Stimulated activated CD8-positive, alpha-beta memory T cell treated with anti-CD3 and anti-CD28 coated beads, Interleukin-15, amount 100 ng/mL, for 4 hours (primary cell): ENCODE measurements at places on chromosomes 2 and 18.
A peak's percentile ranks its signal among the peaks of the same experiment; 100 is the strongest.

DNA sequence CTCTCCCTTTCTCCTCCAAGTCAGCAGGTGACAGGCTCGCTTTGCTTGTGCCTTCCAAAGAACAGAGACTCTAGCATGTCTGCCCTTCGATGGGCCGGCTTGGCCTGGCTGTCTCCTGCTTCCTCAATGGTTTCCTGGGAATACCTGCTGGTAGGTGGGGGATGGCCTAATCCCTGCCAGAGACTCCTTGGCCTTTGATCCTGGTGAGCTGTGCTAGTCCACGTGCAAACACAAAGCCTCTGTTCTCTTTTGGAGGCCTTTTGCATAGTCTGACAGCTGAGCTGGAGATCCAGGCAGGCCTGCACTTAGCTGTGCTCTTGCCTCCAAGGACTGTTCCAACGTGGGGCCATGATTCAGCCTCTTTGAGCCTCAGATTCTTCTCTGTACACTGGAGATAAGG is 67.6 kb downstream of the ARL4C start:
- DNase-seq: no peak

- peak; percentile 29 for DNase-seq
Measured at GRCh38 chr2:26745609-26746327, 18.3 kb upstream of the SLC35F6 start.

GRCh38 chr2:148802448-148803220 is 72.4 kb upstream of the KIF5C start:
- no peak for DNase-seq

DNA sequence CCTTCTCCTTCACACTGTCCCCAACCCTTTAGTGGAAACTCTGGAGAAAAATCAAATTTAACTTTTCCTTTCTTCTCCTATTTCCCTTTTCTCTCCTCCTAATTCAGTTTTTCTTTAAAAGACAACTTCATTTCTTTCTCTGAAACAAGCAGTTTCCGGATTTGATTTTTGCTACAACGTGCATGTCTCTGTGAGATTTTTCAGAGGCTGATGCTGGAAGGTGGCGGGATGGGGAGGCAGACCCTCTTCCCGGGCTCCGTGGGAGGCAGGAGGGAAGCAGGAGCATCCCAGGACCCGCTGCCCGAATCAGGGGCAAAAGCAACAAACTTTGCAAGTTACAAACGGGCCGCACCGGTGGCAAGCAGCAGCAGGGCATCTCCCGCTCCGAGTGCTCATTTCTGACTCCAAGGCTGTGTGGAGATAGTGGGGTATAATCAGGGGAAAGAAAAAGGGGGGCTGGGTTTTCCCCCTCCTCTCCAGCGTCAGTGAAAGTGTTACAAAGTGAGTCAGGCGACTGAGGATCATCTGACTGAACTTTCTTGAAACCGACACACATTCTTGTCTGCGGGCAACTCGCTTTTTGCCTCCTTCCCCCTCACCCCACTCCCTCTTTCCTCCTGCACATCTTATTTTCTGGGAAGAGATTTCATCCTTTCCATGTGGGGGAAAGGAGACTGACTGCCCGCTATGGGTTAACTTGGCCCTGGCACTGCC is 6.4 kb downstream of the ZEB2 start:
- DNase-seq: no peak

DNA sequence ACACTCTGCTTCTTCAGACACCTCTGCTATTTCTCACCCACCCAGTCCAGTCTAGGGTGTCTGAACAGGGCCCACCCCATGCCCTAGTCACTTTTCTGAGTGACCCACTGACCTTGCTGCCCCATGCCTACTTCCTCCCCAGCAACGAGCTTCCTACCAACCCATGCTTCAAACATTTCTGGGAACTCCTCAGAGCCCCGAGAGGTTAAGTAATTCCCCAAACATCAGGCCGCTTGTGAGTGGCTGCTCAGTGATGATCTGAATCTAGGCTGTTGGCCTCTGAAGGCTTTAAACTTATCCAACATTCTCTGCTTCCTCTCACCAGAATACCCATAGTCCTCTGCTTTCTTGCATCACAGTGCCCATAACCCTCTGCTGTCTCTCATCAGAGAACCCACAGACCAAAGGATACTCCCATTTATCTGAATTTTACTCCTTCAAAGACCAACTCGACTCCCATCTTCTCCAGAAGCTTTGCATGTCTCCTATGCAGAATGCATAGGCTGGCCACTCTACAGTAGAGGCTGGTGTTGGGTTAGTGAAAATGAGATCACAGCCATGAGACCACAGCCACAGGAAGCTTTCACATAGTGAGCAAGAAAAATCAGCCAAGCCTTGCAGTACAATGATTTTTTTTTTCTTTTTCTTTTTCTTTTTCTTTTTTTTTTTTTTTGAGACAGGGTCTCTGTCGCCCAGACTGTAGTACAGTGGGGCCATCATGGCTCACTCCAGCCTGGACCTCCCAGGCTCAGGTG is 309.5 kb upstream of the LYPD1 start:
- DNase-seq: no peak

DNA sequence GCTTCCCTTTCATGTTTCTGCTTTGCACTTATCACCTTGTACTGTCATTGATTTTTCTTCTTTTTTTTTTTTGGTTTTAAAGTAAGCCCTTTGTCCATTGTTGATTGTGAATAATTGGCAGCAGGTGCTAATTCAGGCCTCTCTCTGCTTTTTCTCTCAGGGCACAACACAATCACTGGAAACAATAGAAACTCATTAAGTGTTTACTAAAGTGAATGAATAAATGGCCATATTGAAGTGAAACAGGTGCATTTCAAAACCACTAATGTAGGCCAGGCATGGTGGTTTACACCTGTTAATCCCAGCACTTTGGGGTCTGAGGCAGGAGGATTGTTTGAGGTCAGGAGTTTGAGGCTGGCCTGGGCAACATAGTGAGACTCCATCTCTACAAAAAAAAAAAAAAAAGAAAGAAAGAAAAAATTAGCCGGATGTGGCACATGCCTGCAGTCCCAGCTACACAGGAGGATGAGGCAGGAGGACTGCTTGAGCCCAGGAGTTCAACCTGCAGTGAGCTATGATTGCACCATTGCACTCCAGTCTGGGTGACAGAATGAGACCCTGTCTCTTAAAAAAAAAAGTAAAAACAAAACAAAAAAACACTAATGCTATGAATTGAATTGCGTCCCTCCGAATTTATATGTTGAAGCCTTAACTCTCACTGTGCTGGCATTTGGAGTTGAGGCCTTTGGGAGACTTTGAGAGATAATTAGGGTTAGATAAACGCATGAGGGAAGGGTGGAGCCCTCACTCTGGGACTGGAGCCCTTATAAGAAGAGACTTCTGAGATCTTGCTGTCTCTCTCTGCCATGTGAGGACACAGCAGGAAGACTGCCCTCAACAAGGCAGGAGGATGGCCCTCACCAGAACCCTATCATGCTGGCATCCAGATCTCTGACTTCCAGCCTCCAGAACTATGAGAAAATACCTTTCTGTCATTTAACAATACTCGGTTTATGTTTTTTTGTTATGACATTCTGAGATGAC is 19.9 kb downstream of the SLC38A11 start:
- no peak for DNase-seq

GRCh38 chr18:63095768-63096167 is 223.8 kb downstream of the BCL2 start:
- no peak for DNase-seq

GRCh38 chr2:201730651-201731285 is 32.3 kb upstream of the MPP4 start:
- no peak for DNase-seq

- no peak for DNase-seq
Measured at GRCh38 chr2:120014226-120014980, 1.5 kb downstream of the EPB41L5 start.

DNA sequence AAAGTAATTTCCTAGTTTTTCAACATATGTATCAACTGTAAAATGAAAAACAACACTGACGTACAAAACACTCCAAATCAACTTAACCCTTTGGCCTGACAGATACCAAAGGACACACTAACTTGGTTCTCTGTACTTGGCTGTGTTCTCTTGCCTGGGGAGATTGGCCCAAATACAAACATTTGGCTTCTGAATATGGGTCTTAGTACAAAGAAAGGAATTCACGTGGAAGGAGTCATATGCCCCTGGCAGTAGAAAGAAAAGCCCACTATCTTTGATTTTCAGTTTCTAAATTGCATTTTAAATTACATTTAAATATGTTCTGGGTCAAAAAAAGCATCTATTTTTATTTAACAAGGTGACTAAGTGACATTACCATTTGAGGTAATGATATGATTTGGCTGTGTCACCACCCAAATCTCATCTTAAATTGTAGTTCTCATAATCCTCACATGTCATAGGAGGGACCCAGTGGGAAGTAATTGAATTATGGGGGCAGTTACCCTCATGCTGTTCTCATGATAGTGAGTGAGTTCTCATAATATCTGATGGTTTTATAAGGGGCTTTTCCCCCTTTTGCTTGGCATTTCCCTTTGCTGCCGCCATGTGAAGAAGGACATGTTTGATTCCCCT is 153.6 kb upstream of the CCDC195 start:
- no peak for DNase-seq

- DNase-seq: peak; percentile 63
Measured at GRCh38 chr2:86790676-86791572, at the start of gene CD8A. TSS of gene CD8A (minus strand) at chr2:86790913. CDS start at chr2:86790825, 88 bp downstream.

GRCh38 chr2:246489-247144 is 17.2 kb downstream of the SH3YL1 start:
- no peak for DNase-seq

- DNase-seq: no peak
Measured at GRCh38 chr18:74154716-74155115, 6.4 kb downstream of the TIMM21 start.
